CD4-positive, alpha-beta T cell treated with Interleukin-4 for 1 hour (primary cell): ENCODE measurements at places on chromosomes 7 and 10.
A peak's percentile ranks its signal among the peaks of the same experiment; 100 is the strongest.

GRCh38 chr10:69684020-69684980 lies 54.3 kb downstream of the FAM241B start:
- no peak for DNase-seq

- DNase-seq, result no peak
Measured at GRCh38 chr10:47364911-47365310, 16.7 kb downstream of the RBP3 start.

DNA sequence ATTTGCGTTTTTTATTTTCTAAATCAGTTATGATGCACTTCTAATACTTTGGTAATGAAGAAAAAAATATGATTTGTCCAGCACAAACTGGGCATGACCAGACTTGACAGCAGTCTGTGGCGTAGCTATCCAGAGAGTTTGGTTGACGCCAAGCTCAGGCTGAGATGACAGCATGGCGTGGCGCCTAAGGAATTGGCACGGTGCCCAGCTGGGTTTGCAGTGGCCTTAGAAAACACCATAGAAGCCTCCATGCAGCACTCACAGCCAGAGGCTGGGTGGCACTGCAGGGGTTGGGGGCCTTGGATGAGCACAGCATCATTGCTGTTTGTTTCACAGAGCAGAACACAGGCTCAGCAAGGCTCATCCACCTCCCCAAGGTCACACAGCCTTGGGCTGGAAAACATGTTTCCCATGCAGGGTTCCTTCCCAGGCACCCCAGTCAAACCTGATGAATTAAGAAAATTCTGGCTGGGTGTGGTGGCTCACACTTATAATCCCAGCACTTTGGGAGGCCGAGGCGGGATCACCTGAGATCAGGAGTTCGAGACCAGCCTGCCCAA lies 88.9 kb downstream of the GTF2IRD1 start:
- DNase-seq, result no peak

DNA sequence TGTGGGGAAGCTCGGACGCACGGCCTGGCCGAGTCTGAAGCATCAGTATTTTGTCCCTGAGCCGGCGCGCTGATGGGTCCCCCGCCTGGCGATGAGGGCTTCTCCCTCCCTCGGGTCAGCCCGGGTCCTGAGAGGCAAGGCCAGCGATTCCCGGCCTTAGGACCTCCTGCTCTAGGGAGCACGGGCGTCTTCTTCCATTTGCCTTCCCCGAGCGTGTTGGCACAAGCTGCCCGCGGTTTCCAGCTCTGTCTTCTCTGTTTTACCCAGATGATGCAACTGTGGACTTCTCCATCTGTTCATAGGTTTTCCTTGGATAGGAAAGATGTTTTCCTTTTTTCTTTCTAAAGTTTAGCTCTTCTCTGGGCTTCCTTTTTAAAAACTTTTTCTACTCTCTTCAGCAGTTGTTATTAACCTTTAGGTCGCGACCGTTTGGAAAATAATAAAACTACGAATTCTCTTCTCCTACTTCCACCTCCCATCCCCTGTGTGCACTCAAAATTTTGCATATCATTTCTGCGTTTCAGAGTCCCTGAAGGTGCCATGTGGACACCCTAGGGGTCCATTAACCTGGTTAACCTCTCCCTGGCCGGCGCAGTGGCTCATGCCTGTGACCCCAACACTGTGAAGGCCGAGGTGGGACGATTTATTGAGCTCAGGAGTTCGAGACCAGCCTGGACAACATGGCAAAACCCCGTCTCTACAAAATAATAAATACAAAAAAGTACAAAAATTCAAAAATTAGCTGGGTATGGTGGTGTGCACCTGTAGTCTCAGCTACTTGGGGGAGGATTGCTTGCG lies 1.4 kb upstream of the SLC25A28 start:
- no peak for DNase-seq

DNA sequence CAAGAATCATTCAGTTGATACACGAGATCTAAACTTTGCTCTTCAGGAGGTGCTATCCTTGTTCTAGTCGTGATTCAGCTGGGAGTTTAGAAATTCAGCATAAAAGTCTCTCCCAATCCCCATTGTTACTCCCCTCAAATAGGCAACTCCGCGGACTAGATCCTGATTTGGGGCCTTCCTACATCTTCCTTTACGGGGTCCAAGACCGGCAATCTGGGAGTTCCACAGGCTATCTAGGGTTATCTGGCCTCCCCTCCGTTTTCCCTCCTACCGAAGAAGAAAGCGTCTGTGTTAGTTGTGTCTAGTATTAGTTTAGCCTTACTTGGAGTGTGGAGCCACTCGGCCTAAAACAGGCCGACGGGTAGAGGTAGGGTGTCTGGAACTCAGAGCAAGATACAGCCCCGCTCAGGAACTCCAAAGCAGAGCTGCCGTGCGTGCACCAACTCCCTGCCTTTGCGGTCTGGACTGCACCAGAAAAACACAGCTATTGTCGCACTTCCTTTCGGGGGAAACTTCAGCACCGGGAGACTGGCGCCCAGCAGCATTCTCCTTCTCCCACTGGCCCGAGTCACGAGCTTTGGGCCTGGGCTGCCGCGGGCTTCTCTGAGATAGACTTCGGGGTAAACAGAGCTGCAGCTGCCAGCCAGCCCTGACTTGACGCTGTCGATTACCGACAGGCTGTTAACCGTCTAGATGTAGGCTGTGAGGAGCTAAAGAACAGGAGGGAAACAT lies 1.5 kb upstream of the DLX5 start:
- DNase-seq, result peak; percentile 23

DNA sequence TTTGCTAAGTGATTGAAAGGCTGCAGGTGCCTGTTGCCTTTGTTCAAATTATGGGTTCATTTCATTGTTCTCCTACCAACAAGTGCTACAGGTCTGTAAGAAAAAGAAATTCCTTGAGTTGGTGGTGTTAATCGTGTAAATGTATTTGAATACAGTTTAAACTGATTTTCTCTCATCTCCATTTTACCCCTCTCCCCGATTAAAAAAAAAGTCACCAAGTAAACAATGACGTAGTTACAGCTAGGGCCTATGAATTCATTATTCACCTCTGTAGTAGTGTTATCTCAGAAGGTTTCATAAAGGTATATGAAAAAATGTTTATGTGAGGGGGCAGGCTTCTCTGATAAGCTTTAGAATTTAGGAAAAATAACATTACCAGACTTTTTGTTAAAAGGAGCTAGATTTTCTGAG lies 1.1 kb downstream of the REEP3 start:
- DNase-seq, result peak; percentile 59

DNA sequence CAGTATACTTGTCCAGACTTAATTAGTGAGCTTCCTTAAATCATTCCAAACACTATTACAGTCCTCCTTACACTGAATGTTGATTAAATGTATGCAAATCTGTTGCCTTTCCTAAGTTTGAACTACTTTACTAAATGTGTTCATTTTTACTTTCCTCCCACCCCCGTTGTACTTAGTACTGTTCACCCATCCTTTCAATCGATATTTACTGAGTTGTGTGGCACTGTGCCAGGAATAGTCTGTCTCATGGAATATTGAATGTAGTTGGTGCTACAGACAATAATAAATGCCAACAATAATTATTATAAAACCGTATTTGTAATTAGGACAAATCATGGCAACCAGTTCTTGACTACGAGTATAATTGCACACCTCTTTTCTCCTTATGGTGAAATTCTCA lies 335.7 kb downstream of the GPR37 start:
- no peak for DNase-seq

- no peak for DNase-seq
Measured at GRCh38 chr7:82600531-82600930, 157.0 kb upstream of the CACNA2D1 start.

DNA sequence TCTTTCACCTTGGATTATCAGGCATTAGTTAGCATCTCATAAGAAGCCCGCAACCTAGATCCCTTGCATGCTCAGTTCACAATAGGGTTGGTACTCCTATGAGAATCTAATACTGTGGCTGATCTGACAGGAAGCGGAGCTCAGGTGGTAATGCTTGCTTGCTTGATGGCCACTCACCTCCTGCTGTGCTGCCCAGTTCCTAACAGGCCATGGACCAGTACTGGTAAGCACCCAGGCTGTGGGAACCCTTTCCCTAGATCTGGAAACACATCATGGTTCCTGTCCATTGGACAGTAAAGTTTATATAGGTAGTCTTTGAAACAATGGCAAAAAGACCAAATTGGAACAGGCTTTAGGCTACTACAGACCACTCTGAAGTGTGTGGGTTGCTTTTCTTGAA lies 9.4 kb upstream of the CTTNBP2 start:
- DNase-seq, result no peak

DNA sequence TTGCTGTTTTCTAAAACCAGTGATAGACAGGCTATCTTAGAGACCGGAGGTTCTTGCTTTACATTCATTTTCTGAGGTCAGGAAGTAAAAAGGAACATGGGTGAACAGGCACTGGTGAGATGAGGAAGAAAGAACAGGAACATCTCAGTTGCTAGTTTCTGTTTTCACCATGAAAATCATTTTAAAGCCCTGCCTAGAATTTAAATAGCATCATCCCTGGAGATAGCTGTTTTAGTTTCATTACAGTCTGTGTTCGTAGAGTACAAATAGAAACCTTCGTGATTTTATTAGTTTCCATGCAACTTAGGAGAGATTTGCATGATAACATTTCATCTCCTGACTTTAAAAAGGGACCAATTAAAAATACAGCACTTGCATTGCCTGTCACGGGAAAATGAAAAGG lies 14.7 kb downstream of the KCNMA1 start:
- DNase-seq, result no peak

GRCh38 chr7:121006711-121007315 lies 18.3 kb downstream of the CPED1 start:
- DNase-seq, result no peak

GRCh38 chr10:125514206-125515162 lies 168.5 kb downstream of the TEX36 start:
- DNase-seq, result no peak

GRCh38 chr7:38632411-38632810 lies 1.2 kb upstream of the AMPH start:
- no peak for DNase-seq
